Fibroblast of skin of abdomen (primary cell): ENCODE measurements at places on chromosomes 12 and 14.

- no peak for DNase-seq
Observed at GRCh38 chr12:41530441-41530840, 342.3 kb downstream of the PDZRN4 start.

DNA sequence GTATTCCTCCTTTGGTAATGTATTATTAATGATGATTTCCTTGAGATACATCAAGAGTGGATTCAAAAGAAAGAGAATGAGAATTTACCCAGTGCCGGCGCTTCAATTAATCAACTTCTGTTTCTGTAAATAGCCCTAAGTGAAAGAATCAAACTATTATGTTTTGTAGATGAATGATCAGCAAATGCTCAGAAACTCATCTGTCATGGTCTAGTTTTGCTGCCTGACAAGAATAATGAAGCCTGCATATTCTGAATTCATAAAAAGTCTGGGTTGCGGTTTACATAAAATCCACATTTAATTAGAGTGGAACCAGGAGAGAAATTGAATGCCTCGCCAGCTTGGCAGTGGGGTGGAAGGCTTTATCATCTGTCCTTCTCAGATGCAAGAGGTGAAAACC is 325.3 kb downstream of the GALC start:
- no peak for DNase-seq

- peak; percentile 84 for DNase-seq
Observed at GRCh38 chr12:59149995-59150642, 229.8 kb upstream of the LRIG3 start.

GRCh38 chr12:88266806-88267360 is 124.8 kb downstream of the TMTC3 start:
- no peak for DNase-seq

- DNase-seq: peak; percentile 74
Observed at GRCh38 chr14:34199585-34199984, 248.7 kb upstream of the EGLN3 start.

DNA sequence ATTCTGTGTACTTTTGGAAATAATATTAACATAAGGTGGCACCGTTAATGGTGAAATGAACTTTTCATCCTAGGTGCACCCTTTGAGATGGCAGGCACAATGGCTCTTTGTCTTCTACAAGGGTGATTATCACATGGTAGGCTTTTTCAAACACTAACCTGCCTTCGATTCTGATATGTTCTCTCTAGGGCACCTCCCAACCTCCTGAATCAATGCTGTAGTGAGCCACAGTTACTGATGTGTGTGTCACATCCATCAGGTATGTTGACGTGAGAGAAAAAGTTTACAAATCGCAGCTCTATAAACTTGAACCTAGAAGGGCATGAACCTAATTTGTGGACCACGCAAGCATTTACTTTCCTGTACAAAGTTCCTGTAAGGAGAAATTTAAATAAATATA is 25.4 kb downstream of the PDE3A start:
- no peak for DNase-seq

DNA sequence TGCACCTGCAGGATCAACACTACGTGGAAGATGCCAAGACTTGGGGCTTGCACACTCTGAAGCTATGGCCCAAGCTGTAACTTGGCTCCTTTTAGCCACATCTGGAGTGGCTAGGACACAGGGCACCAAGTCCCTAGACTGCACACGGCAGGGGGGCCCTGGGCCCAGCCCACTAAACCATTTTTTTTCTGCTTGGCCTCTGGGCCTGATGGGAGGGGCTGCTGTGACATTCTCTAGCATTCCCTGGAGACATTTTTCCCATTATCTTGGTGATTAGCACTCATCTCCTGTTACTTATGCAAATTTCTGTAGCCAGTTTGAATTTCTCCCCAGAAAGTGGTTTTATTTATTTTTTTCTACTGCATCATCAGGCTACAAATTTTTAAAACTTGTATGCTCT is 1080.7 kb downstream of the LRFN5 start:
- no peak for DNase-seq

DNA sequence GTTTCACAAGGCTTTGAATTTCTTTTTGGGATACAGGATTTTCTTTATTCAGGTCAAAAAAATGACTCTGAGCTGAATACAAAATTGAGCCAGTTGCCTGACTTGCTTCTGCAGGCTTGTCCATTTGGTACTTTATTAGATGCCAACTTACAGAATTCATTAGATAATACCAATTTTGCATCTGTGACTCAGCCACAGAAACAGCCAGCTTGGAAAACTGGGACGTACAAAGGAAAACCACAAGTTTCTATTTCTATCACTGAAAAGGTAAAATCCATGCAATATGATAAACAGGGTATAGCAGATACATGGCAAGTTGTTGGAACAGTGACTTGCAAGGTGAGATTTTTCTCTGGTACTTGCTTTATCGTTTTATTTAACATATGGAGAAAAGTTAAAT is 5.8 kb downstream of the AP5M1 start:
- no peak for DNase-seq

GRCh38 chr12:84702001-84702400 is 210.6 kb downstream of the SLC6A15 start:
- DNase-seq: peak; percentile 25

- DNase-seq: peak; percentile 12
Observed at GRCh38 chr14:83342590-83342989, 1808.9 kb upstream of the SEL1L start.

- no peak for DNase-seq
Observed at GRCh38 chr12:131430158-131430742, 280.6 kb upstream of the SFSWAP start.

DNA sequence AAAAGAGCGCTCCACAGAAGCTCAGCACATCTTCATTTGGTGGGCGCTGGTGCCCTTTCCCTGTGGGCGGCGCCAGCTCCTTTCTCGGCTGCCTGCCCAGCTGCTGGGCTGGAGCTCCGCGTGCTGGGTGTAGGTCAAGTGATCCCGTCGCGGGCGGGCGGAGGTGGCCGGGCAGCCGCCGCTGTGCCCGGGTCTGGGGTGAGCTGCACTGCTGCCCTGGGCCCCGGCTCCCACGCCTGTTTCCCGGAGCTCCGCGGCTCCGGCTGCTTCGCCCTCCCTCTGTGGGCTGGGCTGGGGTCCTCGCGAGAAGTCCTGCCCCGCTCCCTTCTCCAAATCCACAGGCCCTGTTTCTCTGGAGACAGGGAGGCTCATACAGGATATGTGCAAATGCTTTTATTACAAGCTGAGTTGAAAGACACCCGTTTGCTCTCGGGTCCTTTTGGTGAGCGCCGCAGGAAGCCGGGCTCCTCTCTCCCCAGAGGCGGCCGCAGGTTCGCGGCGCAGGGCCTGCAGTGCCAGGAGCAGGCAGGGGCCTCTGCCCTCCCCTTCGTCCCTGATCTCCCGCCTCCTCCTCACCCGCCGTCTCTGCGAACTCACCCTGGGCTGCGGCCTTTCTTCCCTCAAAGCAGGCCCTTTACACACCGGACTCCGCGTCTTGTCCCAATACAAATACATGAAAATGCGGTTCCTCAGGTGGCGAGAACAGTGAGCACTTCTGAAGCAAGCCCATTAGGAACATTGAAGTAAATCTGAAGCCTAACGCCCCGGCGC is 67.8 kb upstream of the CAPRIN2 start:
- DNase-seq: peak; percentile 59

- DNase-seq: no peak
Observed at GRCh38 chr12:11880381-11880780, 190.4 kb upstream of the BCL2L14 start.

DNA sequence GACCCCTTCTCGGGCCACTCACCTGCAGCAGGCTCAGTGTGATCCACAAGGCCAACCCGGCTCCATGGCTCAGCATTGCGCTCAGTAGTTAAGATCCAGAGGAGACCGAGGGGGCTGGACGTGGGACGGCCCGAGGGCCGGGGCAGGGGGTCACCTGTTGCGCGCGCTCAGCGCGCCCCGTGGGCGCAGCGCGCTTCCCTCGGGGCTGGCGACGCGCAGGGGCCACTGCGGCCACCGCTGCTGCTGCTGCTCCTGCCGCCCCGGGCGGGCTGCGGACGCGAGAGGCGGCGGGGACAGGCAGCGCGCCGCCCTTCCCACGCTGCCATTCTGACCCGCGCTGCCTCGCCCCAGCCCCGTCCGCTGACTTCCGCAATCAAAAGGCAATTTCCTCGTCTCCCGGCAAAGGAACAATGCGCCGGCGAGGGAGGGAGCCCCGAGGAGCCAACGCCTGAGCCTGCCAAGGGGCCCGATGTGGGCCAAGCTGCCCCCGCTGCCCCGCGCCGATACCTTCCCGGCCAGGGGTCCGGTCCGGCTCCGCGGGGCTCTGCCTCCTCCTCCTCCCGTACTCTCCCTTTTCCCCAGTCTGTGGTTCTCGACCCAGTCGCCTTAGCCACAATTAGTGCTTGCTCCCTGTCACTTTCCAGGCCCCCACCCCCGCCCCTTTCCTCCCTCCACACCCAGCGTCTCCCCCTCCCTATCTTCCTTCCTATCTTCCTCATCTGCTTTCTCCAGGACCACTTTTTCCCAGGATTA is 27.3 kb downstream of the PTPRB start:
- peak; percentile 37 for DNase-seq

DNA sequence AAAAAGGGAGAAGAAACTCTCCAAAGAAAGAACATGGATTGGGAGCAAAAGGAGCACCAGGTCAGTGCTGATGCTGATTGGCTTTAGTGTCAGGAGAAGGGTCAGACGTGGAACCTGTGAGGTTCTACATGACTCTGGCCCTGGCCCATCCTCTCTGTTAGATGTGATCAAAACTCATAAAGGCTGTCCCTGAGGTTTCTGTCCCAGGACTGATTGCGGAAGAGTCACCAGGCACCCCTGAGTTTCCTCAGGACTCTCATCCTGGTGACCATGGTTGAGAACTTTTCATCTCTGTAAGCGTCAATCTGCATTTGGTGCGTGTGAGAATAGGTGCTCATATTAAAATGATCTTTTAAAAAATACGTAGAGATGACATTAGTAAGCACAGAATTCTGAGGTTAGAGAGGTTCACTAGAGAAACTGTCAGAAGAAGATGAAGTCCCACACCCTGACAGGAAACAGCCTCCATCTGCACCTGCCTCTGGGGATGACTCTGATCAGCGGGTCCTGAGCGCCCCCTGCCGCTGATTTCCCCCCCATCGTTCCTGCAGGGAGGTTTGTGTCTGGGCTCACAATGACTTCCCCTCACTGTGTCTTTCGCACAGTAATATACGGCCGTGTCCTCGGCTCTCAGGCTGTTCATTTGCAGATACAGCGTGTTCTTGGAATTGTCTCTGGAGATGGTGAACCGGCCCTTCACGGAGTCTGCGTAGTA is 741.8 kb downstream of the TMEM121 start:
- no peak for DNase-seq

DNA sequence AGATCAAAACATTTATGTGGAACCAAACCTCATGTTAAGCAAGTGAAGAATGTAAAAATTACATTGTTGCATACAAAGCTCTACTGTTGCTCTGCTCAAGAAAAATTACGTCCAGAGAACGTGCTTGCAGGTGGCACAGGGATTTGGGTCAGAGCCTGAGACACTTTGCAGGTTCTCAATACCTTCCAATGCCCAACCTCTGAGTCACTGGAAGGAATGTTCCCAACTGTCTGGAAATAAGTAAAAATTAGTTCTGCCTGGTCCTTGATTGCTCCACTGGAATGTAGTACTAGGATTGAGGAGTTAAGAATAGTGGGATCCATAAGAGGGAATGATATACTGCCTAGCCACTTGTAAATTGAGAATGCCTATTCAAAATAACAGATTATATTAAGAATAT is 2.8 kb upstream of the IFNG start:
- no peak for DNase-seq

DNA sequence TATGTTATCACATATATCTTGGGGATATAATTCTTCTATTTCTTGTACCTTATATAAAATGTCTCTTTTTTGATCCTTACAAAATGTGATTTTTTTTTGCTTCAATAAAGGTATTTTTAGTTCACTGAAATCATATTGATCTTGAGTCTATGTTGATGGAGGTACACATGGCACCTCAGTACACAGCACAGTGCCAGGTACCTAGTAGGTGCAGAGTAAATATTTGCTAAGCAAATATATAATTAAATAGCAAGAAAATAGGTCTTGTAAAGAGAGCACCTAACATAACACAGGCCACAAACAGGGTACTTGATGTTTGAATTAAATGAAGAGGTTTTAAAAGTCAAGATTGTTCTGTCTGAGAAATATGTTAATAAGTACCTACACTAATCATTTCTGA is 69.7 kb downstream of the CIT start:
- no peak for DNase-seq

- no peak for DNase-seq
Observed at GRCh38 chr14:50301914-50302313, 10.1 kb downstream of the L2HGDH start.

GRCh38 chr14:52283099-52283498 is 15.6 kb downstream of the PTGDR start:
- DNase-seq: no peak

GRCh38 chr12:12757121-12757520 is 28.3 kb upstream of the APOLD1 start:
- DNase-seq: no peak

DNA sequence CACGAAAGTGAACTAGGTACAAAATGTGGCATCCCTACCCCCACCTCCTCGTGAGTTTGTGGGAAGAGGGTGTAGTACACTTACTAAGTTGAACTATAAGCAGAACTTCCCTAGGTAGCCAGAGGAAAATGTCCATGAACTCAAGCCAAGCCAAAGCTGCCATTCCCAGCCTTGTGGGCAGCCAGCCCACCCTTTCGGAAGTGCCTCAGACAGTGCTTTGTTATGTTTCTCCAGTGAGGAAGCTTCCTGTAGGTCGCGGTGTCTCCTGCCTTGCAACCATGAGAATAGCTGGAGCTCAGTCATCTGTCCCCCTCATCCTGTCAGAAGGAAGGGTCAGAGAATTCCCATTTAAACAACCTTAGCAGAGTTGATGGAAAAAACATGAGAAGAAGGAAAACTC is 266.9 kb downstream of the DUSP6 start:
- DNase-seq: no peak

DNA sequence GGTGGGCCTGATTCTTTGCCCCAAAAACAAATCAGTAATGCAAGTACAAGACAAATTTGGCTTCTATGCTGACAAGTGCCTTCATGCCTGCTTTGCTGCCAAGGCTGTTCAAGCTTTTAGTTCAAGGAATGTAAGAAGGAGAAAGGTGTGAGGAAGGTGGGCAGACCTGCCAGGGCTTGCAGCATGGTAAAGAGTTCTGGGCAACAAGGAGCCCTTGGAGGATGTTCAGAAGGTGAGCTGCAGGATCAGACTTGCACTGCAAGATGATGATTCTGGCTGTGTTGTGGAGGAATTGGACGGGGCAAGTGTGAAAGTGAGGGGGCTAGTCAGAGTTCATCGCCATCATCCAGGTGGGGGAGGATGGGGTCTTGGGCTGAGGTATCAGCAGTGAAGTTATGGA is 167.9 kb downstream of the NUAK1 start:
- no peak for DNase-seq

GRCh38 chr14:33475623-33476022 is 475.3 kb downstream of the EGLN3 start:
- peak; percentile 21 for DNase-seq

DNA sequence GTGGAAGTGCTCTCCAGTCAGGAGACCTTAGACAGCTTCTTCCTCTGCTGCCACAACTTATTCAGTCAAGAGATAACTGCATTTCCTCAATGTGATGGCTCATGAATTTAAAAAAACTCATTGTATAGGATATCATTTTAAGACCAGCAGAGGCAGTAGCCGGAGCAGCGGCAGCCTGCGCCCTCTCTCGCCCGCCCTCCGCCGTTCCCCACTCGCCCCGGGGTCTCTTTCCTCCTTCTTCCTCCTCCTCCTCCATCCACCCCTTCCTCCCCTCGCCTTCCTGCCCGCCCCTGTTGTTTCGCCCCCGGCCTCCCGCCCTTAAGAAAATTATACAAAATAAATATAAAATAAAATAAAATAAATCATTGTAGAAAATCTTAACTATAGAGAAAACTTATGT is 687.6 kb downstream of the FLRT2 start:
- DNase-seq: no peak

- no peak for DNase-seq
Observed at GRCh38 chr12:49549735-49550692, 11.2 kb downstream of the KCNH3 start.

GRCh38 chr12:236445-236844 is 22.5 kb upstream of the SLC6A12 start:
- no peak for DNase-seq
